ENCODE measurements at places on chromosomes 1 and 21.

DNA sequence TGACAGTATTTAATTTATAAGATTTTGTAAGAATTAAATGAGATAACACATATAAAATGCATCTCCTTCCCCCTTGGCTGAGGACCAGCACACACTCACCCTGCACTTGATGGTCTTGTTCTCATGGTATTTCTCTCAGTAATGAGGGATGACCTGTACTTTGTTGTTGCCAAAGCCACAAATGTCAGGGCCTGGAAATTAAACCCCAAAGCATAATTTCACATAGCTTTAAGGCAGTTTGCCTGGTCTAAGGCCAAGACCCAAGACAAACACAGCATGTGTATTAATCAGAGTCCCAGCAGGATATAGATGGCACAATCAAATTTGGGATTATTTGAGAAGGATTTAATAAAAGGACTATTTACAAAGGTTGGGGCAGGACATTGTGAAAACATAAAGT lies 48.6 kb upstream of the EPS15 start:
- DNase-seq = no peak

DNA sequence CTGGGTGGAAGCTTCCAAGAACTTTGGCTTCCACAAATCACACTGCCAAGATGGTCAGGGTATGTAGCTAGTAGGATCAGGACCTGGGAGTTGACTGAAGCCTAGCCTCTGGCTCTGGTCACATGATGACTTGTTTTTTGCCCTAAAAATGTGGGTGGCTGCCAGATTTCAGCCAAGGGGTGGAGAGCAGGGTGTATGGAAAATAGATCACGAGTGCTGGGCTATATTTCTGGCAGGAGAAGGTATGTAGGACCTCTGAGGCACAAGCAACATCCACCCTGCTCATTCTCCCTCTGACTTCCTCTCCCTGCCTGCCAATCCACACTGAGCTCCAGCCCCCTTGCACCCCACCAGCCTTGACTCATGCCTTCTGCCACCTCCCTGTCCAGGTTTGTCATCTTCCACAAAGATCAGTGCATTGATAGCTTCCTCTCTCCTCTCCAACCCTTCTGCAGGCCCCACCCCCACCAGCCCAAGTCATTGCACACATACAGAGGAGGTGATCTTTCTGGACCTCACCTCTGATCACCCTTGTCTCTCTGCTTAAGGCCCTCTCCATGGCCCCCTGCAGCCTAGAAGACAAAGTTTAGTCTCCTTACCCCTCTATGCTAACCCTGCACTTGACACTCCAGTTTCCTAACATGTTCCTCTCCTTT lies 8.3 kb upstream of the CYP4B1 start:
- no peak for DNase-seq

GRCh38 chr21:39537571-39537970 lies 75.2 kb upstream of the B3GALT5 start:
- no peak for DNase-seq

- DNase-seq = no peak
Observed at GRCh38 chr1:112040891-112041740, 51.6 kb upstream of the KCND3 start.

GRCh38 chr21:38337793-38338192 lies 81.0 kb downstream of the KCNJ15 start:
- DNase-seq = no peak

DNA sequence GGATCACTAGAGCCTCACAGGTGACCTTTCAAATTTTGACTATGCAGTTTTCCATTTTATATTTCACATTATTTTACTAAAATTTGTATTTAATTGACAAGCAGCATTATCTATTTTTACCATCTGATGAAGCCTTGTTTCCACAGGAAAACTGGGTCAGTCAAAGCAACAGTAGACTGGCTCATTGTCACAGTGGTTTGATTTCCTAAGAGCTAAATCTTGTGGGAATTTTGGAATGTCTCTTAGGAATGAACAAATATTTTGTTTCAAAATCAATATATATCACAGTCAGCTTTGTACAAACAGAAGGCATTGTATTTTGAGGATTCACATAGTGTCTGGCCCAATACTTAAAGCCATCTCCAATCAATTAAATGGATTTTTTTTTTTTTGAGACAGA lies 152.6 kb upstream of the RNPC3 start:
- no peak for DNase-seq

DNA sequence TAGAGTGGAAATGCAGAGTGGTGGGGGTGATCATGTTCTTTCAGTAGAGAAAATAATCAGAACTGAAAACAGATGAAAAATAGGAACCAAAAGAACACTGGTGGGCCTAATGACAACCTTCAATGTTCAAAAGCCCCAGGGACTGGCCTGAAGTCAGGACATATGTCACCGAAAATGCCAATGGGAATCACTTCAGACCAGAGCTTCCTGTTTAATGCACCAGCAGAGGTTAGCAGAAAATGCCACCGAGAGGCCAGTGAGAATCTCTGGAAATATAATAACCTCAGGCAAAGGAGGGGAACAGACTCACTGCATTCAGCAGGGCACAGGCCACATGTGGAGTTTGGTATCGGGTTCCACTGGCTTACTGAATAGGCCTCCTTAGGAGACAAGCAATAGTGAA lies 15.9 kb upstream of the CD58 start:
- DNase-seq = no peak

- DNase-seq = no peak
Observed at GRCh38 chr1:14597343-14598006, 1.0 kb upstream of the KAZN start.

- no peak for DNase-seq
Observed at GRCh38 chr1:66711420-66711819, 40.8 kb upstream of the DYNLT5 start.

- no peak for DNase-seq
Observed at GRCh38 chr1:163928651-163929050, 606.9 kb downstream of the NUF2 start.

DNA sequence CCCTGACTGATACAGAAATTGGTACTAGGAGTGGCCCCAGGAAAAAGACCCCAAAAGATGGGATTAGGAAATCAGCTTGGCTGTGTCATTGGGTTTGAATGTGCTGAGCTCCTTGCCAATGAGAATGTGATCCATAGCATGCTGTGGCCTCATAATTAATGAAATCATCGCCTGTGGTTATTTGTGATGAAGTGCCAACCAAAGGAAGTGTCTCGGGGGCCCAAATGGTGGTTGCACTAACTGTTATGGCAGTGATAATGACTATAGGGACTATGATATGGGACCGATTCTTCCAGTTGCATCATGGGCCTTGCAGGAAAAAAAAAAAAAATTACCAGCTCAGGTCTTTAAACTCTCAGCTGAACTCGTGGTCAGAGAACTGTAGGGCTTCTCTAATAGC lies 15.4 kb upstream of the ZDHHC18 start:
- no peak for DNase-seq

DNA sequence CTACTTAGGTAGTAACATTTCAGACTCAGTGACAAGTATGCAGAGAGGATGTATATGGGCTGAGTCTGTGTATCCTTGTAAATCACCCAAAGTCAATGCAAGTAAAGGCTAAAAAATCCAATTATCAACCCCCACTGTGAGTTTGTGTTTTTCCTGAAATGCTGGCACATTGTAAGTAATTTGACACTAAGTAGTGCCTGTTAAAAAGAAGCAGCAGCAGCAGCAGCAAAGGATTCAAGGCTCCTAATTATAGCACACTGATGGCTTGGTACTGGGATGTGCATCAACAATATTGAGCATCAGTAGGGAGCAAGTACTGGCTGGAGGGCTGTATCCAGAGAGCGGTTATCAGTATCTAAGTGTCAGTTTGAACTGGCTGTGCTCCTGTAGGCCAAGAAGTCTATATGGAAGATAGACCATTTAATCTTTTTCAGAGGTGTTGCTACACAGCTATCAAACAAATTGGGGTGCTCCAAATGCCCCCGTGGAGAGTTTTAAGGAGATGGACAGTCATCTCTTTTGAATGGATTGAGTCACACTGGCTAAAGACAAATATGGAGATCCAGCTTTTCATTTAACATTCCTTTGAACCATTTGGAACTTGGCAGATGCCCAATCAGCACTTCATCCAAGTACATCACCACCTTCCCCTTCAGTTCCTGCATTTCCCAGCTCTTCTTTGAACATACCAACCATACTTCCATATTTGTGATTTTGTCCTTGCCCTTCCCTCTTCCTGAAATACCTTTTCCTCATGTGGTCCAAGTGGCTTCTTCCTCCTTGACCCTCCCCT lies 241.2 kb upstream of the ST6GALNAC5 start:
- no peak for DNase-seq

GRCh38 chr1:168977618-168978017 lies 128.9 kb upstream of the ATP1B1 start:
- no peak for DNase-seq
